Naive thymus-derived CD8-positive, alpha-beta T cell (primary cell): ENCODE measurements at places on chromosomes 6 and 20. TPM values are rescaled to one million over a fixed set of nuclear protein-coding genes. Genes with fewer than 3 reads are reported as not detected.

ABHD16B gene
- not detected for total RNA-seq

MYB gene
- total RNA-seq = 22.5 TPM

FOXP4 gene
- total RNA-seq = 3.9 TPM

PROKR2 gene
- total RNA-seq = not detected

FAXC gene
- not detected for total RNA-seq

PRDM1 gene
- total RNA-seq = 0.58 TPM

SAMD5 gene
- not detected for total RNA-seq

RSPH9 gene
- total RNA-seq = not detected

GPR6 gene
- total RNA-seq = not detected

TFAP2A gene
- not detected for total RNA-seq

ZNF512B gene
- total RNA-seq = 17.7 TPM

DEFB132 gene
- total RNA-seq = not detected
